Neural crest cell (in vitro differentiated cells): ENCODE measurements at places on chromosomes 12 and 14. TPM values are rescaled to one million over a fixed set of nuclear protein-coding genes. Genes with fewer than 3 reads are reported as not detected.

DNA sequence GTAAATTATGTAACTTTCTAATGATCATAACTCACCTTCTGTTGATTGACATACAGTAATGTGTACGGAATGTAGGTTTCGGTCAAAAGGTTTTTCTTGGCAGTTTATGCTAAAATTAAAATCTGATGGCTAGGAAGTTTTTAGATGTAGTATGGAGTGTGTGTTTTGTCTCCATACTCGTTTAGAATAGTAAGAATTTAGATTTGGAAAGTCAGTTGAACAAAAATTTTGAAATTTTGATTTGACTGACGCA is 859 bp downstream of the PALS1 start:
- peak overlapping the region; percentile 97 for H3K4me3 ChIP-seq
- peaks cover 29% of the 10 kb centered on the region for H3K27me3 ChIP-seq
- H3K36me3 ChIP-seq, result no peaks in the 10 kb centered on the region
- no peak for DNase-seq
- peak overlapping the region; percentile 95 for H3K27ac ChIP-seq

DNA sequence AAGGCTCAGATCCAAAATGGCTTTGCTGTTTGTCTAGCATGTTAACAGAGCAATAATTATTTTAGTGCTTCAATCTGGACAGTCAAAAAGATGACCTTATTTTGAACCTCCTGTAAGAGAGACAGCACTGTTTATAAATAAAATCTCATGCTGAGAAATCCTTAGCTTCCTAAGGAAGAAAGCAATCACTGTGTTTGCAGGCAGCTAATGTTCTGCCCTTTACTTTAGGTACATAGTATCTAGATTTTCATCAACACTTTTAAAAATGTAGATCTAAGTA is 105.3 kb downstream of the PRKD1 start:
- H3K36me3 ChIP-seq, result no peaks in the 10 kb centered on the region
- H3K27ac ChIP-seq, result peak overlapping the region; percentile 10
- H3K4me1 ChIP-seq, result peaks cover 39% of the 10 kb centered on the region
- H3K27me3 ChIP-seq, result no peaks in the 10 kb centered on the region
- no peak for DNase-seq

- no peak overlapping the region for H3K27ac ChIP-seq
- DNase-seq, result no peak
- H3K27me3 ChIP-seq, result peaks cover 3% of the 10 kb centered on the region
Observed at GRCh38 chr14:87676814-87677437, 316.1 kb downstream of the GALC start.

BDKRB2 gene
- total RNA-seq, result 0.09 and 0.18 TPM in 2 replicates

DNA sequence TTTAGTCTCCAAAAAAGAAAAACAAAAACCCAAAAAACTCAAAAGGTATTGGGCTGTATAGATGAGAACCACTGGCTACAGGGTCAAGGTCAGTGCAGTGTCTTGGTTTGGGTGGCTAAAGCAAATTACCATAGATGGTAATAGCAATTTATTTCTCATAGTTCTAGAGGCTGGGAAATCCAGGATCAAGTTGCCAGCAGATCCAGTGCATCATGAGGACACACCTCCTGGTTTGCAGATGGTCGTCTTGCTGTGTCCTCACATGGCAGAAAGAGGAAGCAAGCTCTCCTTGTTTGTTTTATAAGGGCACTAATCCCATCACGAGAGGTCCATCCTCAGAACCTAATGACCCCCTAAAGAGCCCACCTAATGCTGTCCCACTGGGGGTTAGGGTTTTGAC is 11.2 kb downstream of the COX14 start:
- H3K4me3 ChIP-seq, result no peak overlapping the region
- H3K27ac ChIP-seq, result no peak overlapping the region
- H3K27me3 ChIP-seq, result no peaks in the 10 kb centered on the region
- DNase-seq, result no peak
- no peaks in the 10 kb centered on the region for H3K4me1 ChIP-seq
- no peaks in the 10 kb centered on the region for H3K36me3 ChIP-seq

GPR137C gene
- 3.9 and 4.2 TPM in 2 replicates for total RNA-seq

HVCN1 gene
- total RNA-seq, result 3.8 and 4.9 TPM in 2 replicates

DNA sequence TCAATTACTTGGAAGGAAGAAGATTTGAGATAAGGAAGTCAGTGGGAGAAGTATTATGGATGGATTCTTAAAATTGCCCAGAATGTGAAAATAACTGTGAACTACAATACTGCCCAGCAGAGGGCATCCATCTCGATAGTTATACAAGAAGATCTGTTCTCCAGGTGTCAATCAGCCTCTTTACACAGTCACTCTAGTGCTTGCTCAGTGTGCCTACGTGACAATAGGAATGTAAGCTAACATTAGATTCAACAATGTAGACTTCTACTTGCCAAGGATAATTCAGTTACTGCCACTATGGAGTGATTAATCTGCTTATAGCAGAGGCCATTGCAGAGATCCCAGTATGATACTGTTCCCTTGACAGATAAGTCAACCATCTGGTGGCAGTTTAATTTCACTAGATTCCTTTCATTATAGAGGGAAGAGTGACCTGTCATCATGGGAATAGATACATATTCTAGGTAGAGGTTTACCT is 10.6 kb upstream of the MAP4K5 start:
- no peak overlapping the region for H3K27ac ChIP-seq
- H3K27me3 ChIP-seq, result no peaks in the 10 kb centered on the region
- H3K36me3 ChIP-seq, result peaks cover 3% of the 10 kb centered on the region
- DNase-seq, result peak; percentile 24

SLC25A47 gene
- not detected in 2 replicates for total RNA-seq

GRCh38 chr12:93862424-93862823 is 185.2 kb downstream of the CRADD start:
- no peak overlapping the region for H3K4me3 ChIP-seq
- DNase-seq, result no peak
- peaks cover 14% of the 10 kb centered on the region for H3K4me1 ChIP-seq

DNA sequence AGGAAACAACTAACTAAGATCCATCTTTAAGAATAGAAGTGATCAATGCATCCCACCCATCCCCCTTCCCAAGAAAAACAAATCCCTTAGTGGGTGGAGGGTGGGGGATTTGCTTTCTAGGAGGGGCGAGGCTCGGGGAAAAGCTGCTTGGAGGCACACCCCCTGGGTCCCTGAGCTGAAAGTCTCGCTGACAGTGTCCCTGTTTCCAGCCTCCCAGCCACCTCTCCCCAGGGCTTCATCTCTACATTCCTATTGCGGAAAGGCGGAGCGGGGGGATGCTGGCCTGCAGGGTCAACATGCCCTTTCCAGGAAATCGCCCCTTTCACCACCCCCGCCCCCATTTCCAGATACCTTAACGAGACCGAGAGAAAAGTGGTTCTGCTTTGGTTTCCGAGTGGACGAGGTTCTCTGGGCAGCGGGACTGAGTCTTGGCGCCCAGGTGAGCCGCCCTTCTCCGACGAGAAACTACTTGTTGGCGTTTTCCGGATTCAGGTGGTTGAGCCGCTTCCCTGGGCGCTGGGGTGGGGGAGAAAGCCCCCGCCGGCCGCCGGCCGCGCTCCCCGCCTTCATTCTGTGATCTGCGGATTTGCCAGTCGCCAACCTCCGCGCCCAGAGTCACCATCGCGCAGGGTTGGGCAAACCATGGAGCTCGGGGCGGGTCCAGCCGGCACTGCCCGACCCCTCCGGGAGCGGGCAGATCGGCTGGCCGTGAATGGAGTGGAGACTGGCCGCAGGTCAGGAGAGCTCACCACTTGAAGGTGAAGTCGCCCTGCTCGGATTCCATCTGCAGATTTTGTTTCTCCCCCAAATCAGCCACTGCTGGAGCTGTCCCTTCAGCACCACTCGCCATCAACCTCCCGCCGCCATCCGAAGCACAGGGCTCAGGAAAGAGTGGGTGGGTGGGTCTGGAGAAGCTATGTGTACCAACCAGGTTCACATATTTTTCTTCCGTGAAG is 505 bp downstream of the KCNC2 start:
- peak overlapping the region; percentile 34 for H3K4me3 ChIP-seq
- DNase-seq, result peak; percentile 60
- peaks cover 4% of the 10 kb centered on the region for H3K36me3 ChIP-seq
- H3K27me3 ChIP-seq, result peaks cover 94% of the 10 kb centered on the region

DNA sequence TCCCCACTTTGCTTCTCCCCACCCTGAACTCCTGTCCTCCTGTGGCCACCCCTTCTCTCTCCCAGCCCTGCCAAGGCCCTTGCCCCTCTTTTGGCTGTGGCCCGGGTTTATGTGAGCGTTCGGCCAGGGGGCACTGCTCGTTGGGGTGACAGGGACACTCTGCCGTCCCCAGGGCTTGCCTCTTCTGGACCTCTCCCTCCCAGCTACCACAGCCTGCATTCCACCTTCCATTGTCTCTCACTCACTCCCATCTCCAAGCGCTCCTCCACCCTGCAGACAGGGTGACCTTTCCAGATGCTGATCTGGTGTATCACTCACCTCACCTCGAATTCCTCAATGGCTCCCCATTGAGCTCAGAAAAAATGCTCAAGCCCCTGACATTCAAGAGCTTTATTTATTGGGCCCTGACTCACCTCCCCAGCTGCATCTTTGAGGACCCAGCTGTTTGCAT is 1.4 kb downstream of the SERPINA9 start:
- no peak overlapping the region for H3K27ac ChIP-seq
- H3K4me3 ChIP-seq, result no peak overlapping the region
- peaks cover 13% of the 10 kb centered on the region for H3K27me3 ChIP-seq

BCL2L2 gene
- 21.9 and 24.8 TPM in 2 replicates for total RNA-seq

GZMH gene
- total RNA-seq, result not detected in 2 replicates

AKAP3 gene
- 2.8 and 3.5 TPM in 2 replicates for total RNA-seq
